Bone marrow (tissue), 2 donors: ENCODE measurements at places on chromosomes 4 and X.
A peak's percentile ranks its signal among the peaks of the same experiment; 100 is the strongest.

DNA sequence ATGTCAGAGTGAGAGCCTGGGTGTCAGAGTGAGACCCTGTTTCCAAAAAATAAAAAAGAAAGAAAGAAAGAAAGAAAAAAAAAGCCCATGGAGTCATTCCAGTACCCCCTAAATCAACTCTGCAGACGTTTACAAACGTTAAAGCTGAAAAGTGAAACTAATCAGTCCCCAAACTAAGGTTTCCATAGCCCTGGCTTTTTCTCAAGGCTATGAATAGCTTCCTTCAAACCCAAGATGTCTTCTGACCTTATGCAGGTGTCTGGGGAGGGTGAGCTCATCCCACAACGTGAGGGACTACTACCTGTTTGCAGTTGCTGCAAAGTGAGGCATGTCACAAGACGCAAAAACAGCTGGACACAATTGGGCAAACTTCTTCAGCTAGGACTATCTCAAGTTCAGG, 144.0 kb downstream of the SH3KBP1 start:
- DNase-seq, result no peak

- no peak for DNase-seq
Observed at GRCh38 chr4:128384091-128384520, 96.5 kb upstream of the PGRMC2 start.

- no peak for DNase-seq
Observed at GRCh38 chr4:63170923-63171322, 1238.3 kb downstream of the TECRL start.

DNA sequence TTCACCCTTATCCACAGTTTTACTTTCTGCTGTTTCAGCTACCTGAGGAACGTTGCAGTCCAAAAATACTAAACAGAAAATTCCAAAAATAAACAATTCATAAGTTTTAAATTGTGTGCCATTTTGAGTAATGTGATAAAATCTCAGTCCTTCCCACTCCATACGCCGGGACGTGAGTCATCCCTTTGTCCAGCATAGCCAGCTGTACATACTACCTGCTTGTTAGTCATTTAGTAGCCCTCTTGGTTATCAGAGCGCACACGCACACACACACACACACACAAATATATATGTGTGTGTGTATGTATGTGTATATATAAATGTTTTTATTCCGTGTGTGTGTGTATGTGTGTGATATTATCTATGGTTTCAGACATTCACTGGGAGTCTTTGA, 4.8 kb upstream of the CCSER1 start:
- no peak for DNase-seq

- DNase-seq, result no peak
Observed at GRCh38 chr4:185122681-185123345, 20.3 kb upstream of the SLC25A4 start.

GRCh38 chrX:13515211-13515930, 54.0 kb upstream of the EGFL6 start:
- no peak for DNase-seq

GRCh38 chr4:108432418-108432817, 188.0 kb upstream of the RPL34 start:
- no peak for DNase-seq

DNA sequence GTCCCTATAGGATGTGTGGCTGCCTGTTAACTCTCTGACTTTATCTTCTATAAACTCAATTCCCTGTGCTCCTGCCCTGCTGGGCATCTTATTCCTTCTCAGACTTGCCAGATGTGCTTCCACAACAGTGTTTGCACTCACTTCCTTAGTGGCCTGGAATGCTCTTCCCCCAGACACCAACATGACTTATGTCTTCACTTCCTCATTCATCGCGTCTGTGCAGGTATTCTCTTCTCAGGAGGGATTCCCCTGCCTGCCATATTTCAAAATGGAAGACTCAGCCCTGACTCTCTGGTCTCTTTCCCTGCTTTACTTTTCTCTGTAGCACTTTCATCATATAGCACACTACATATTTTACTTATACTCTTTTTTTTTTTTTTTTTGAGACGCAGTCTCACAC, 344.0 kb downstream of the CENPC start:
- DNase-seq, result no peak

DNA sequence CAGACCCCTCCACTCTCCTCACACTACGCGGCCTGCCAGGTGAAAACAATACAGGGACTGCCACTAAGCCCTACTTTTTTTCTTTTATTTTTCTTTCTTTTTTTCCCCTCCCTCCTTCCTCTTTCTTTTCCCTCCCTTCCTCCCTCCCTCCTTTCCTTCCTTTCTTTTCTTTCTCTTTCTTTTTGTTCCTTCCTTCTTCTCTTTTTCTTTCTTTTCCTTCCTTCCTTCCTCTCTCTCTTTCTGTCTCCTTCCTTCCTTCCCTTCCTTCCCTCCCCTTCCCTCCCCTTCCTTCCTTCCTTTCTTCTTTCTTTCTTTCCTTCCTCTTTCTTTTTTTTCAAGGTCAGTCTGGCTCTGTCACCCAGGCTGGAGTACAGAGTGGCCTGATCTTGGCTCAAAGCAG, 41.9 kb downstream of the RWDD4 start:
- DNase-seq, result no peak

DNA sequence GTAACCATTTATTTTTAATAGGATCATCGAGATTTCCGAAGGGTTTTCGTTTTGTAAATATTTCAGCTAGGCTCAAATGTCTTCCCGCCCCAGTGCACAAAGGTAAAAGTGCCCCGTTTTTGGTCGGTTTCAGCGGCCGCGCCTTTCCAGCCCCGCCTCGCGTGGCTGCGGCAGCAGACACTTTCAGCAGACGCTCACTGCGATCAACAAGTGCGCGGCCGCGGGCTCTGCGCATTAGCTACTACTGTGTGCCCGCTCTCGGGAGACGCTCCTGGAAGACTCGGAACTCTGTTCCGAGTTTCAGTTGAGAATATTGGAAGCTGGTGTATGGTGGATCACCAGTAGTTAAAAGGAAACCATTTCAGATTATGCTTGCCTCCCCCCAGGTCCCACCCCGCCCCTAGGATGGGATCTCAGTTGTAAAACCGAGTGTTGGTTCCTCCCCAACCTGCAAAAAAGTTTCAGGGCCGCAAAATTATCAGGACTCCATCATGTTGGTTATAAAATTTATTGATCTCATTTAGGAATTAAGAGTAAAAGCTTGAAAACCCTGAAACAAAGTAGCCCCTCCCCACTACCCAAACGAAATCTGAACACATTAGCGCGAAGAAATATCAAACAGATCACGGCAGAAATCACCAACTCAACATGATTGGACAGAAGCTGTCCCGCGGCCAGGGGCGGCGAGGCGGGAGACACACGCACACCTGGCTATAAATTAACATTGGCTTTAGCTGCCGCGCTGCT, 2.2 kb downstream of the SOX3 start:
- DNase-seq, result no peak

GRCh38 chr4:107449611-107450369, 270.2 kb downstream of the PAPSS1 start:
- DNase-seq, result no peak

- DNase-seq, result no peak
Observed at GRCh38 chrX:148813967-148814366, 313.6 kb downstream of the AFF2 start.

GRCh38 chrX:10722851-10723250, 102.5 kb upstream of the MID1 start:
- no peak for DNase-seq

DNA sequence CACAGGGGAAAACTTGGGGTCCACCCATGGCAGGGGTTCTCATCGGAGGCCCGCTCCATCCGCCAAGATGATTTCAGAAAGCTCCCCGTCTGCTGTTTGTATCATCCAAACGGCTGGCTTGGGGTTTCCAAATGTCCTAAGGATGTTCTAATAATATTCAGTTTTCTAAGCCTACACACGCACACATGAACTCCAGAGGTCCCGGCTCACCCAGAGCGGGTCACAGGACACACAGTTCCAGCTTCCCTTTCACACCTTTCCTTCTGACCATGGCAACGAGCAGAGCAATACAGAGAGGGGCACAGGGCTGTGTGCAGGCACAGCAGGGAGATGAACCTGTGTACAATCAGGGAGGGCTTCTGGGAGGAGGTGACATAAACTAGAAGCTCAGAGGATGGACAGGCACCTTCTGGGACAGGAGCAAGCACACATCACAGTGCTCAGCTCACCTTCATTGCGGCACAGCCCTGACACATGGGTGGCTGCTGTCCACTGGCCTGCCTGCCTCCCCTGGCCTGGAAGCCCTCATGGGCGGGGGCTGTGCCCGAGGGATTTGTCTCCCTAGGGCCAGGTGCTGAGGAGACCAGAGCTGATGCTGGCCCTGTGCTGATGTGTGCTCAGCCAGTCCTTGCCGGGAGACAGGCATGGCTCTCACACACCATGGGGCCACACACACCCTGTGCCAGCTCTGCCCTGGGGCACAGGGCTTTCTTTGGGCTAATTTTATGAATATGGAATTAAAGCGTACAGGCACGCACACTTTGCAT, 44.8 kb downstream of the ABLIM2 start:
- DNase-seq, result no peak

GRCh38 chrX:87434618-87435017, 83.0 kb upstream of the KLHL4 start:
- DNase-seq, result no peak

DNA sequence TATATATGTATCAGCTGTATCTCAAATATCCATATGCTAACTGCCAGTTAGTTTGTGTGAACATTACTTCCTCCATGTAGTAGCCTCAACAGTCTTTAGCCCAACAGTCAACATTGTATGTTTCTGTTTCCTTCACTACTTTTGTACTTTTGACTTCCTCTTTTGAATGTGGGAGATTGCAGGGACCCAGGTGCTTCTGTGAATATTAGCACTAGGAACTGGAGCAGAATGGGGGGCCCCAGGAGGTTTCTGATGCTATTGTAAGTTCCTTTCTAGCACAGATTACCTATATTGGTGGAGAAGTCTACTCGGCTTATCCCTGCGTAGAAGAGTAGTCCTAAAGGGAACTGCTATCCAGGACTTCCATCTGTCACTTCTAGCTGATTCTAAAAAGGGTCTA, 2.3 kb downstream of the PLAC8 start:
- DNase-seq, result peak; percentile 90

- peak; percentile 0 for DNase-seq
Observed at GRCh38 chr4:90071289-90072235, 55.6 kb upstream of the CCSER1 start.

GRCh38 chr4:743463-744211, 38.0 kb downstream of the PCGF3 start:
- DNase-seq, result no peak

- no peak for DNase-seq
Observed at GRCh38 chr4:126144543-126145237, 829.9 kb downstream of the FAT4 start.

GRCh38 chrX:120790552-120790951, 85.1 kb downstream of the CT47B1 start:
- DNase-seq, result no peak

- no peak for DNase-seq
Observed at GRCh38 chr4:122412547-122412946, 33.7 kb downstream of the ADAD1 start.

GRCh38 chr4:40991908-40992307, 222.4 kb downstream of the APBB2 start:
- no peak for DNase-seq

DNA sequence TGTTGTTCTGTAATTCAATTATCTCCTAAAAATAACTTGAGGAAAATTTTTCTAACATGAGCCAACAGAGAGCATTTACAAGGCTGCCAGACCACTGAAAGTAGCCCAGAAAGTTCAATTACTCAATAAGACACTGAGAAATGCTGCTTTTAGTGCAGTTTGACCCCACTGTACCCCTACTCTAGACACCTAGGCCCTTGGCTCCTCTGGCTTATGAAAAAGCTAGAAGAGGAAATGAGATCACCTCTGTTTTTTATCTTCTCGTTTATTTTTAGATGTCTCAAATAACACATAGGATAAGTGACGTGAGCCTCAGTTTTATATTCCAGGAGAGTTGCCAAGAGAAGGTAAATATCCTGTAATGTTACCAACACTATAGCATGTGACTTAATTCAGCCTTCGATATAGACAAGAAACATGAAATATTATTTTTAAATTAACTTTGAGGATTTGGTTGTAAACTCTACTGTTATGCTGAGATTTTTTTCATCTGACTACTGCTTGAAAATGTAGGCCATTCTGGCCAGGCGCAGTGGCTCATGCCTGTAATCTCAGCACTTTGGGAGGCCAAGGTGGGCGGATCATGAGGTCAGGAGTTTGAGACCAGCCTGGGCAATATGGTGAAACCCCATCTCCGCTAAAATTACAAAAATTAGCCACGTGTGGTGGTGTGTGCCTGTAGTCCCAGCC, 24.4 kb downstream of the TNIP3 start:
- DNase-seq, result no peak

DNA sequence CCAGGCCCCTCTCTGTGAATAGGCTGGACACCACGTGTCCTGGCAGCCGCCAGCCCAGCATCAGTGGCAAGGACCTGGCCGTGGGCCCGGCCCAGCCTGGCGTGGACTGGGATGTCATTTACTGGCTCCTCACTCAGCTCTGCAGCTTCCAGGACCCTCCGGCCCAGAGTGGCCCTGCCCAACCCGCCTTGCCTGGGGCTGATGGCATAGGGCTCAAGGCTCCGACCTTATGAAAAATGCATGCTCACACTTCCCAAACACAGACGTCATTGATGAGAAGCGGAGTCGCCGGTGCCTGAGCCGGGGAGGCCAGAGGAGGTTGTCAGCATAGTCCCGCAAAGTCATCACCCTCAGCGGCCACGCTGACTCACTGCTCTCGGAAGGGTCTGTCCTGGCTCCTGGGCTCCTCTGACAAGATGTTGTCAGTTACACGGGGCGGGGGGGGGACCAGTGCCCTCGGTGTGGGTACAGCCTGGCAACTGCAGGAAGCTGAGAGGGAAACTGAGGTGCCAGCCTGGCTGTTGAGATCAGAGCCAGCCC, 14.3 kb downstream of the CFAP99 start:
- DNase-seq, result peak; percentile 72

- no peak for DNase-seq
Observed at GRCh38 chr4:98786866-98787265, 128.5 kb upstream of the TSPAN5 start.
